ENCODE measurements at places on chromosomes 1 and 21.

GRCh38 chr1:98090351-98090750, 169.5 kb upstream of the DPYD start:
- no peak for DNase-seq
- H3K4me1 ChIP-seq: no peaks in the 10 kb centered on the region
- H3K4me3 ChIP-seq: no peak overlapping the region
- no peaks in the 10 kb centered on the region for H3K36me3 ChIP-seq
- H3K27ac ChIP-seq: no peak overlapping the region

GRCh38 chr1:109876617-109877316, 33.9 kb upstream of the CSF1 start:
- H3K4me3 ChIP-seq: peak overlapping the region; percentile 35
- peak overlapping the region; percentile 99 for H3K27ac ChIP-seq
- peak; percentile 79 for DNase-seq
- no peaks in the 10 kb centered on the region for H3K27me3 ChIP-seq
- no peaks in the 10 kb centered on the region for H3K36me3 ChIP-seq

- DNase-seq: peak; percentile 79
- no peak overlapping the region for H3K4me3 ChIP-seq
- peak overlapping the region; percentile 83 for H3K27ac ChIP-seq
- no peaks in the 10 kb centered on the region for H3K36me3 ChIP-seq
- no peaks in the 10 kb centered on the region for H3K27me3 ChIP-seq
- peaks cover 34% of the 10 kb centered on the region for H3K4me1 ChIP-seq
Observed at GRCh38 chr21:38351961-38352521, 95.2 kb downstream of the KCNJ15 start.

- DNase-seq: no peak
- H3K4me3 ChIP-seq: no peak overlapping the region
- H3K27ac ChIP-seq: no peak overlapping the region
- no peaks in the 10 kb centered on the region for H3K4me1 ChIP-seq
Observed at GRCh38 chr1:70477090-70477489, 66.0 kb downstream of the CTH start.

GRCh38 chr21:38384675-38385426, 113.4 kb downstream of the ERG start:
- DNase-seq: no peak
- no peaks in the 10 kb centered on the region for H3K27me3 ChIP-seq
- H3K36me3 ChIP-seq: no peaks in the 10 kb centered on the region
- no peak overlapping the region for H3K4me3 ChIP-seq
- peaks cover 10% of the 10 kb centered on the region for H3K4me1 ChIP-seq

- H3K36me3 ChIP-seq: no peaks in the 10 kb centered on the region
- H3K4me3 ChIP-seq: no peak overlapping the region
- no peak overlapping the region for H3K27ac ChIP-seq
- H3K27me3 ChIP-seq: peaks cover 3% of the 10 kb centered on the region
- peak; percentile 63 for DNase-seq
Observed at GRCh38 chr1:204089044-204089751, 16.3 kb downstream of the SOX13 start.

- no peak overlapping the region for H3K4me3 ChIP-seq
- peaks cover 14% of the 10 kb centered on the region for H3K4me1 ChIP-seq
- no peaks in the 10 kb centered on the region for H3K27me3 ChIP-seq
- no peak overlapping the region for H3K27ac ChIP-seq
- DNase-seq: no peak
Observed at GRCh38 chr21:46122758-46123683, 25.1 kb downstream of the COL6A2 start.

DNA sequence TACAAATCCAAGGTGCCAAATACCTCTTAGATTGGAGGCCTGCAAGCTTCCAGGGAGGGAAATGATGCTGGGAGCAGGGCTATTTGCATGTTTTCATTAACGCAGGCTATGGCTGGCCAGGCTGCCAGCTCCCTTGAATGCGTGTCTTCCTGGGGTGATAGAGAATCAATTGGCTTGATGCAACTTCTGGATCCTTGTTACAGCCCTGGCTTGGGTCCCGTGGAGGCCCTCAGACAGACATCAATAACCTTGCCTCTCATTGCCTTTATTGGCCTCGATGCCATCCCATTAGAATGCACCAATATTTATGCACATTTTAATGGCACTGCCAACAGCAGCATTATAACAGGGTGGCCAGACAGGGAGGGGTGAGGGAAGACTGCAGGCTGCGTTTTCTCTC, 54.0 kb downstream of the TNR start:
- H3K27ac ChIP-seq: no peak overlapping the region
- no peaks in the 10 kb centered on the region for H3K36me3 ChIP-seq
- no peaks in the 10 kb centered on the region for H3K27me3 ChIP-seq
- DNase-seq: no peak
- H3K4me1 ChIP-seq: no peaks in the 10 kb centered on the region

DNA sequence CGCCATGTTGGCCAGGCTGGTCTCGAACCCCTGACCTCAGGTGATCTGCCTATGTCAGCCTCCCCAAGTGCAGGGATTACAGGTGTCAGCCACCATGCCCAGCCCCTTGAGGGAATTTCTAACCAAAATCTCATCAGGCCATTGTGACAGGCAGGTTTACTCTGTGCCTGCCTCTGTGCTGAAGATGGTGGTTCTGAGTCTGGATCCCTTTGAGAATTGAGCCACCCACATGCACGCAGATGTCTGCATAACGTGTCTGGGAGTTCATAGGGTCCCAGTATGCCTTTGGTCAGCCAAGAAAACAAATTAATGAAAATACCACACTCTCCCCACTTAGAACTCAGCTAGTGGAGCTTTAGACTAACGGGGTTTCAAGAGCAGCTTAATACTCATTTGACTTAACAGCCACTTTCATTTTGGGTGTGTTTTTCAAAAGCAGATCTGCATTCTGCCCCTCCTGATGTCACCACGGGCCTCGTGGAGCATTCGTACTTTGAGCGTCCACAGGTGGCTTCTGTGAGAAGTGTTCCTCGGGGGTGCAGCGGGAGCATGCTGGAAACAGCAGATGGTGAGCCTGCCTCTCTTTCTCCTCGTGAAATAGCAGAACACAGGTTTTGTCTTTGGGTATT, 45.3 kb downstream of the DIP2A start:
- no peaks in the 10 kb centered on the region for H3K27me3 ChIP-seq
- DNase-seq: no peak
- H3K4me1 ChIP-seq: peaks cover 9% of the 10 kb centered on the region
- H3K4me3 ChIP-seq: no peak overlapping the region
- no peak overlapping the region for H3K27ac ChIP-seq
- H3K36me3 ChIP-seq: peaks cover 54% of the 10 kb centered on the region

DNA sequence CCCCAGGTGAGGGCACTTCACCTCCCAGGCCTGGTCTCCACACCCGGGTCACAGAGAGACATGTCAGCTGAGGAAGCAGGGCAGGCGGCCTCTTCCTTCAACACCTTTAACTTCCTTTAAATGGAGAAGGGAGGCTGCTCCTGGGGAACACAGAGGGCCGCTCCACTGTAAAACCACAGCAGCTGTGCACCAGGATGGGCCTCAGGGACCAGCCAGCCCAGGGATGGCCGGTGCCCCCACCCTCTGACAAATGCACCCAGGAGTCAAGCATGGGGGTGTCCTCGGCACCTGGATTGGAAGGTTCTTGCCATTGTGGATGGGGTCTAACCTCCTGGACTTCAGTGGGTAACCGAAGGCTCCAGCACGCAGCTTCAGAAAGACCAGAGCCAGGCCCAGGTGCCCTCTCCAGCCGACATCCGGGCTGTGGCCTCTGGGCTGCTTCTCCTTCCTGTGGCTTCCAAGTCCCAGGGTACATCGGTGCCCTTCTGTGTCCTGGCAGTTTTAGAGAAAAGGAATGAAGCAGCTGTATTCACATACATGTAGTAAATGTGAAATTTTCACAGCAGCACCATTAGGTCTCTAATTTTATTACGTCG, 121.7 kb upstream of the COL6A1 start:
- H3K36me3 ChIP-seq: peaks cover 21% of the 10 kb centered on the region
- no peaks in the 10 kb centered on the region for H3K27me3 ChIP-seq
- no peak overlapping the region for H3K27ac ChIP-seq
- no peak for DNase-seq

DNA sequence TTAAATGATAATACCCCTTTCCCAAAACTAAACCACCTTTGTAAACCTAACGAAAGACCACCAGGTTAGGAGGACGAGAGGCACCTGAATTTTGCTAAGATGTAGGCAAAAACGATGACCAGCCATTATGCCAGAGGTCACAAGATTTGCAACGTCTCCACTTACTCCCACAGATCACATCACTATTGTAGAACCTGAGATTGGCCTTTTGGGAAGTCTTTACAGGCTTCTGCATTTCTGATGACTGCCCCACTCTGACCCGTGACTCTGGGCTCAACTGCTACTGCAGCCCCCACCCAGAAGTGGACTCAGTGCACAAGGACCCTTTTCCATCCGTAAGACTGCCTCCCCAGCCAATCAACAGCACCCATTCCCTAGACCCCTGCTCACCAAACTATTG, 36.4 kb upstream of the COL6A2 start:
- H3K27me3 ChIP-seq: no peaks in the 10 kb centered on the region
- no peak overlapping the region for H3K4me3 ChIP-seq
- peaks cover 10% of the 10 kb centered on the region for H3K36me3 ChIP-seq
- peaks cover 28% of the 10 kb centered on the region for H3K4me1 ChIP-seq
- no peak for DNase-seq

DNA sequence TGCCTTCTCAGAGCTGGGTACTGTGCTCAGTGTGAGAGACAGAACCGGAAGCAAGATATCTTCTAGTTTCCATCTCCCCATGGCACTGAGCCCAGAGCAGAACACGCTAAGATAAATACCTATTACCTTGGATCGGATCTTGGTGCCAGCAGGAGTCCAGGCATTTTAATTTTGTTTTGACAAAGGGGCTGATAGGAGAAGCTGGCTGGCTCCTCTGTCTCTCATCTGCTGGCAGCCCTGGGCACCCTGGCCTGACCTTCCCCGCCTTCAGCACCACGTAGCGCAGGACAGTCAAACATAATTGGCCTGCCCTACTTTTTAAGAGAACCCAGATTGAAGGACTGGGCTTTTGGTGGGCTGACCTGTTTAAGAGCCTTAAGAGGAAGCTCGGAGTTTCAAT, 160.7 kb upstream of the KLHDC7A start:
- H3K27me3 ChIP-seq: peaks cover 3% of the 10 kb centered on the region
- no peaks in the 10 kb centered on the region for H3K36me3 ChIP-seq
- H3K27ac ChIP-seq: no peak overlapping the region
- H3K4me1 ChIP-seq: no peaks in the 10 kb centered on the region
- no peak overlapping the region for H3K4me3 ChIP-seq
- DNase-seq: no peak

DNA sequence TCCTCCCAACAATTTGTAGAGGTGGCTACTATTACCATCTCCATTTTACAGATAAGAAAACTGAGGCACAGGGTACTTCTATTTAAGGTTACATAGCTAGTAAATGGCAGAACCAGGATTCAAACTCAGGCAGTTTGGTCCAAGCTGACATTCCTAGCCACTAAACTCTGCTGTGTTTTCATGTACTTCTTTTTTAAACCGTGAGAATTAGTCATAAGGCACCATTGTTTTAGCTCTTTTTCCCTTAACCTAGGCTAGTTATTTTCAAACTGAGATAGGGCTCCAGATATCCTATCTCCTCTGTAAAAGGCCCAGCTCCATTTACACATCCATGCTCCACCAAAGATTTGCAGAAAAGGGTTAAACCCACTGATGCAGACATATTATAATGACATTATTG, 92.9 kb downstream of the PTPN14 start:
- H3K27me3 ChIP-seq: no peaks in the 10 kb centered on the region
- no peak for DNase-seq
- H3K4me3 ChIP-seq: no peak overlapping the region
- H3K4me1 ChIP-seq: peaks cover 12% of the 10 kb centered on the region

DNA sequence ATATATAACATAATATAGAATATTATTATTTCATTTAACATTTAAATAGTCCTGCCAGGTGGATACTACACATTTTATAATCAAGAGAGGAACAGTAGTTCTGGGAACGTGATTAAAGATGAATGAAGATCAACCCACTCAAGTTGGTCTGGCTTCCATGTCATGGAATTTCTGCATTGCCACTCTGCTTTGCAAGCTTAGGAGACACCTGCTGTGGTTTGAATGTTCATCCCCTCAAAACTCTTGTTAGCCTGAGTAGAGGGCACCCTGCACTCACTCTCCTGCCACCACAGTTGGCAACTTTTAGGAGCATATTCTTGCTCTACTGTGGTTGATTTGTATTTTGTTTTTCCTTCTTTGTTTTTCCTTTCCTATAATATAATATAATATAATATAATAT, 153.2 kb downstream of the GLUL start:
- no peaks in the 10 kb centered on the region for H3K27me3 ChIP-seq
- no peak overlapping the region for H3K4me3 ChIP-seq
- no peaks in the 10 kb centered on the region for H3K36me3 ChIP-seq
- no peak overlapping the region for H3K27ac ChIP-seq

DNA sequence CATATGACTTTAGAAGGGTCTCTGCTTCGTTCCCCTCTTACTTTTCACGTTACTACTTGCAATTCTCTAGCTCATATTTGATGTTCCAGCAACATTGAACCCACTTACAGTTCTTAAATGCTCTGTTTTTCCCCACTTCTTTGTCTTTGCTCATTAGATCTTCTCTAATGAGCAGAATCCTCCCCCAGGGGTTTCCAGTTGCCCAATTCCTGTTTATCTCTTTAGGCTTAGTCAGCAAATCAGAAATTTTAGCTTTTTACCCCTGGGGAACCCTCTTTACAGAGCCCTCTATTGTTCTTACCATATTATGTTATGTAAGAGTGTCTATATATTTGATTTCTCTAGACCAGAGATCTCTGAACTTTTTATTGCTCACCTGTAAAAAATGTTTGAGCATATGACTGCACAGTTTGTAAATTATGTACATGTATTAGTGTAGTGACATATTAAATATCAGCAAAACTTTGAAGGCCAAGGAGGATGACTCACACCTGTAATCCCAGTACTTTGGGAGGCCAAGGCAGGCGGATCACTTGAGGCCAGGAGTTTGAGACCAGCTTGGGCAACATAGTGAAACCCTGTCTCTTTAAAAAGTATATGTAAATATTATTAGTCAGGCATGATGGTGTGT, 71.4 kb downstream of the FNBP1L start:
- DNase-seq: peak; percentile 4
- no peaks in the 10 kb centered on the region for H3K36me3 ChIP-seq

- DNase-seq: no peak
- no peaks in the 10 kb centered on the region for H3K27me3 ChIP-seq
- H3K36me3 ChIP-seq: no peaks in the 10 kb centered on the region
- H3K4me1 ChIP-seq: no peaks in the 10 kb centered on the region
Observed at GRCh38 chr21:16913010-16913409, 599.8 kb upstream of the CXADR start.

DNA sequence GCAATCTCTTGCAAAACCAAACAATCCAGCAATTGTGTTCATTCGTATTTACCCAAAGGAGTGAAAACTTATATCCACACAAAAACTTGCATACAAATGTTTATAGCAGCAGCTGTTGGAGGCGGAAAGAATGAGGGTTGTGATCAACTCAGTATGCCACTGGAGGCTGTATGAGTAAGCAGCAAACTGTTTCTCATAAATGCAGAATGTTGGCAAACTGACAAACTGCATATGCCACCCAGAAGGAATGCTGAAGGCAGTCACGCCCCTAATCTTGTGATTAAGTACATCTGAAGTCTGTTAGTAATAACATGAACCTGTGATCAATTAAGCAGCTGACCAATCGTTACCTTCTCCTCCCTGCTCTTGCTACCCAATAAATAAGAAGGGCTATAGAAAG, 60.5 kb upstream of the CR2 start:
- DNase-seq: peak; percentile 78
- H3K4me1 ChIP-seq: peaks cover 5% of the 10 kb centered on the region
- H3K4me3 ChIP-seq: no peak overlapping the region
- peak overlapping the region; percentile 58 for H3K27ac ChIP-seq
- H3K27me3 ChIP-seq: no peaks in the 10 kb centered on the region
- no peaks in the 10 kb centered on the region for H3K36me3 ChIP-seq

- no peaks in the 10 kb centered on the region for H3K27me3 ChIP-seq
- no peak overlapping the region for H3K4me3 ChIP-seq
- H3K27ac ChIP-seq: no peak overlapping the region
- peaks cover 4% of the 10 kb centered on the region for H3K4me1 ChIP-seq
- no peaks in the 10 kb centered on the region for H3K36me3 ChIP-seq
Observed at GRCh38 chr21:37762606-37763005, 153.7 kb downstream of the KCNJ6 start.
